ENCODE measurements at places on chromosomes 1 and 21. TPM values are rescaled to one million over a fixed set of nuclear protein-coding genes. Genes with fewer than 3 reads are reported as not detected.

DNA sequence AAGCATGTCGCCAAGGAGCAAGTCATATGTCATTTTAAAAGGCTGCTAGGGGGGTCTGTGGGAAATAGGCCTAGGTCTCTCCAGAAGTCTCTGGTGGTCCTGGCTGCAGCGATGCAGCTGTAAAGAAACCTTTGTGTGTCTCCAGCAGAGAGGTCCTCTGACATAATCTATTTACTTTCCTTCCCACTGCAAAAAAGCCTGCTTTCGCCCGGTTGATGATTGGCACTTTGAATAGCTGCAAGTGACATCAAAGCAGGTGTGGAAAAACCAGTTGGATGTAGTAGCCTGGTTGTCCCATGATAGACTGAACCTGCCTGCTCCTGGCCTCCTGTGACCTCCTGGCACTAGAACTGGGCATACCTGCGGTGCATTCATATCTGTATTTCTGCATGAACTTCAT, 13.8 kb downstream of the RASSF5 start:
- DNase-seq, result no peak

DNA sequence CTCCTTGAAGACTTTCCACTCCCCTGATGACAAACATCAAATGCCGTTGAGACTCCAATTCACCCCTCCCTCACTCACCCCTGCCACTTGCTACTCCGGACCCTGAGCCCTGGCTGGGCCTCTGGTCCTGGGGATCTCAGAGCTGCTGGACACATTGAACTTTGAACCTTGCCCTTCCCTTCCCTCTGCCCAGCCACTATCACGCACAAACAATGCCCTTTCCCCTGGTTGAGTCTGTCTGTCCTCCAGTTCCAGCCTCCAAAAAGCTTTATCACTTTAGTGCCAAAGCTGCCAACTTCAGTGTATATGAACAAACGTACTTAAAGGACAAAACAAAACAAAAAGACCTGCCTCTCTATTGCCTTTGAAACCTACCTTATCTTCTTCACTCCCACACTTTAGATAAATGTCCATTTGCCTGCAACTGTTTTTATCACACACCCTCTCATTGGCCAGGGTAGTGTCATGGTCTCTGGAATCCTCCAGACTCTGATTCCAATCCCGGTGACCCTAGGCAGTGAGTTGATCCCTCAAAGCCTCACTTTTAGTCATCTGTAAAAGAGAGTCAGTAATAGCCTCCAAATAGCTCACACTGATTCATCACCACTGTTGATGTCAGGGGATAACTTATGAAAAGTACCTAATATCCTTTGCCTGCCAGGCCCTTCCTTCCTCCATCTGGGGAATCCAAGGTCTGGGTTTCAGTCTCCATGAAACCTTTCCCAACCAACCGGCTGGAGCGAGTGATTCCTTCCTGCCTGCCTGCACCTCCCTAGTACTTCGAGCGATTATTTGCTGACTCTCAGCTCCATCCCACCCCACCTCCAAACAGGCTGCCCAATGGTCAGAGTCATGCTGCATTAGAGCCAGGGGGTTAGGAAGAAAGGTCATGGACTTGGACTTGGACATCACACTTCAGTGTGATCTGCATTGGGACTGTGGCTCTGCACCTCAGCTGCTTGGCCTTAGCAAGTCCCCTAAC, 15.9 kb upstream of the SPOCD1 start:
- DNase-seq, result no peak

DNA sequence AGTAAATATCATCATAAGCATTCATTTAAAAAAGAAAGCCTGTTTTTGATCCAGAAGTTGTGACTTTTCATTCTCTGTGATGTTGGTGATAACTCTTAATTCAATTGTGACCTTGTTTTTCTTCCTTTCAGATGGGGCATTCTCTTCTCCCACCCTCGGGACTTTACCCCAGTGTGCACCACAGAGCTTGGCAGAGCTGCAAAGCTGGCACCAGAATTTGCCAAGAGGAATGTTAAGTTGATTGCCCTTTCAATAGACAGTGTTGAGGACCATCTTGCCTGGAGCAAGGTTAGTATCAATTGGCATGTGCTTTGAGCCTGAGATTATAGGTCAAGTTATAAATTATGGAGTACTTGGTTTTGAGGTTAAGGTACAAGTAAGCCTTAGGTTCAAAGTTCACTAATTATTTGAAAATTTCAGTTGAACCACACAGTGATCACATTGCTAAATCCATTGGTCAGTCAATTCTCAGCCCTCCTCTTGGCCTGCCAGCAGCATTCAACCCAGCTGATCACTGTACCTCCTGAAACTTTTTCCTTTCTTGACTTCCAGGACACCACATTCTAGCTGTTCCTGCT, 4.1 kb downstream of the PRDX6 start:
- no peak for DNase-seq

GRCh38 chr21:32653326-32653901, 41.2 kb upstream of the CFAP298 start:
- DNase-seq, result no peak

ITLN2 gene
- not detected for polyA plus RNA-seq

ODR4 gene
- 41.3 TPM for polyA plus RNA-seq

DNA sequence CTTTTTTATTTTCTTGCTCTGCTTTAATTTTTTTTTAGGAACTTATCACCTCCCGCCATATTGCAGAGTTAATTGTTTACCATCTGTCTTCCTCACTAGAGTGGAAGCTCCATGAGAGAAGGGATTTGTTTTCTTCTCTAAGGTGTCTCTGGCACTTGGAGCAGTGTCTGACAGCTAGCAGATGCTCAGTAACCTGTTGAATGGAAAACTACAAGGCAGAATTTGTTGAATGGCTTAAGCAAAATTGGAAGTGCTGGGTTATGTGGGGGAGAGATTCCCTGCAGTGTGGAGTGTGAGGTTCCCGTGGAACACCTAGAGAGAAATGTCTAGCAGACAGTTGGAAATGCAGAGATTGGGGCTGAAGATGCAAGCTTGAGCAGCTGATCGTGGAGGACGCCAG, 59.5 kb upstream of the PARP1 start:
- no peak for DNase-seq

NOTCH2NLA gene
- polyA plus RNA-seq, result 70.6 TPM

All from left kidney (tissue), 8 donors.